ENCODE measurements at places on chromosomes 3 and 15.

DNA sequence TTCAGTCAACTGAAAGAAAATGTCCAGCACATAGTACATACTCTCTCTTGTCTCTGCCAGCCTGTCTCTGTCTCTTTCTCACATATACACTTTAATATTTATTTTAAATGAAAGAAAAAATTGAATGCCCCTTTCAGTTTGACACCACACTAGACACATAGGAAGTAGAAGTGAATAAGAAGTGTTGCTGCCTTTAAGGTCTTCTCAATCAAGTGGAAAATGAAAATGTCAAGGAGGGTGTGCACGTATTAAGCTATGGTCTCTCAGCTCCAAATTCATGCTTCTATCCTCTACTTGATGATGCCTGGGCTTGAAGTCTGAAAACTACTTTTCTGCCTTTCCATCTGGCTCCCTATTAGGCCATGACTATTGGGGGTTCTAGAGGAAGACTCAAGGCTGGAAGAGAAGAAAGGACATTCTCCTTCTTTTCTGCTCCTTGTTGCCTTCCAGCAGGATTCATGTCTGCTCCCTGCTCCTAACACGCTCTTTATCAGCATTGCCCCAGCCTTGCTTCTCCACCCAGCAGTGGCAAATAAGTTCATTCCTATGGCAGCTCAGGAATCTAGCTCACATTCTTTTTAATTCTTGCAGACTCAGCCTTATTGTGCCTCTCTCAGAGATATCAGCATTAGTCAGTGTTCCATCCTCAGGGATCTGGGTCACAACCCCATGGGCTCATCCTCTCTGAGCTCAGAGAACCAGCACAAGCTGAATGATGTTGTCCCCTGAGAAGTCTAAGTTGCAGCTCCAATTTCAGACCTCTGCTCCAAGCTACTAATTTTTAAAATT, 609.1 kb upstream of the GRM7 start:
- no peak for DNase-seq

GRCh38 chr3:71045212-71045916, 538.2 kb downstream of the FOXP1 start:
- no peak for DNase-seq

DNA sequence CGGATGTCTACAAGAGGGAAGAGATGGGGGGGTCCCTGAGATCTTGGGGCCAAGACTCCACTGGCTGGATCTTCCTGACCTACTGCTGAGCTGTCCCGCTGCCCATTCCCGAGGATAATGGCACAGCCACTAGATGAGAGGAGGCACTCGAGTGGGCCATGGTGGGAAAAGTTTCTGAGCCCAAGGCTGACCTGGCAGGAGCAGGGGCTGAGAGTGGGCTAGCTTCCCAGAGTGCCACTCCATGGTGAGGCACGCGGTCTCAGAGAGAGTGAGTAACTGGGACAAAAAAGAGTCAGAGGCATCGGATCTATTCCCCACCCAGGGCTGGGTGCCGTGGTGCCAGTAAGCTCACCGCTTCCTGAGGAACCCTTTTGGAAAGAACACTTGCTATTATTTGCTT, 10.9 kb downstream of the SLC51B start:
- no peak for DNase-seq

DNA sequence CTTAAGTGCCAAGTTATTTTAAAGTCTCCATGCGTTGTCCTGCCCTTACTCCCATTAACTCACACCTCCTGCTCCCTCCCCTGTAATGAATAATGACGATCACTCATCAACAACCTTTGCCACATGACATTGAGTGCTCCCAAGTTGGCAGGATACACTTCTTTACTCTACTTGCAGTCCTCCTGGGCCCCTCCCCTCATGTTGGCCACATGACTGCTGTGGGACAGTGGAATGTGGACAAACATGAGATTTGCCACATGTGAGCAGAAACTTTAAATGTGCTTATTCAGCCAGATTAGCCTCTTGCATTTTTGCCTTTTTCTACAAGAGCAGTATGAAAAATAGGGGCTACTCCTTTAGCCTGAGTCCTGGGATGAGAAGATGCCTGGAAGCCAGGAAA, 167.9 kb downstream of the DCLK3 start:
- no peak for DNase-seq

DNA sequence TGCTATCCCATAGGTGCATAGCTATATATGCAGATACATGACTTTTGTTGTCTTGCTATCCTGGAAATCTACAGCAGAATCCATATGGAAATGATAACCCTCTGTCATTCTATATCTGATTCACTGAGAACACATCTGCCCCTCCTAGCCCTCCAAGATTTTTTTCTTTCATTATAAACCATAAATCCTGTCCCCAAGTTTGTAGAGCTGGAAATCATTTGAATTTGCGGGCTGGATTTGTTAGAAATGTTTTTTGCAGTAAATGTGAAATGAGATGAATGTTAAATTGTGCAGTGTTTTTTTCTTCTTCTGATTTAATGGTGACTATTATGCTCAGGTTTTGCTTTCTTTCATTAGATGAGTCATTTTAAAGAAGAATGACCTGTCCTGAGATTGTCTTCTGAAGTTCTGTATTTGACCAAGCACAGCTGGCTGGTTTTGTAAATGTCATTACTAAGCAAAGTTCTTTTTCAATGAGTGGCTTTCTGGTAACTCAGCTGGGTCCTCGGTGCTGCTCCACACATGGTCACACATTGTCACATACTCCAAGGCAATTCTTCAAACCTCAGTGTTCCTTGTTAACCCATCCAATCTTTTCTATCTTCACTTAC, 25.3 kb upstream of the ABHD17C start:
- no peak for DNase-seq
